ENCODE measurements at places on chromosomes 7 and 10.

DNA sequence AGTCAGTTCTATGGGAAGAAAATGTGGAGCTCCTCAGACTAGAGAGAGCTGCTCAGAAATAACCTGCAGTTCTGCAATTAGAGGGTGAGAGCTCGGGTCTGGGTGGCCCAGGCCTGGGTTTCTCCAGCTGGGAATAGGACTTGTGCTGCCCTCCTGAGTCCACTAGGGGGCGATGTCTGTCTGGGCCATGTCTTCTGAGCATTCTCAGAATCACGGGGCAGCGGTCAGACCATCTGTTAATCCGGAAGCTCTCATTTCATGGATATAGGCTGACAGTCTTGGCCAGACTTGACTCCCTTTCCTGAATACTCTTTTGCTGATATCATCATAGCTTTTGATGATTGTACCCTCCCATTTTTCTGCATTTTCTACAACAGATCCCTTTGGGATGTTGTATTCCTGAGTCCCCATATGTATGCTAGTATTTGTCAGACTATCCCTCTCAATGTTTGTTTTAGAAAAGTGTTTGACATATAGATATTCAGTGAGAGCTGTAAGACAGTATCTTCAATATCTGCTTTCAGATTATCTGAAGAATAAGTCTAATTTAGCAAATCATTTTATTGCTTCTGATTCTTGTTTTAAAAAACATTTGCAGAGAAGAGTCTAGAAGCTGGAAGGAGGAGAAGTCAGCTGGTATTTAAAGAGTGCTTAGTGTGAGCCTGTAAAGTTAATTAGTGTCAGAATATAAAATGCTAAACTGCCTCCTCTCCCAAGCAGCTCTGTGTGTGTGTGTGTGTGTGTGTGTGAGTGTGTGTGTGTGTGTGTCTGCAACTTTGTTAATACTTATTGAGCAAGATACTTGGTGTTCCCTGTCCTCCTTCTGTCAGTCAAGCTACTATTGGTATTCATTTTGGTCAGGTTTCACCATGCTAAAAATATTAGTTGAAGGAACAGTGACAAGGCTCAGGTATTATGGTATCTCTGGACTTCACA is 38.0 kb downstream of the STARD3NL start:
- DNase-seq = peak; percentile 48

DNA sequence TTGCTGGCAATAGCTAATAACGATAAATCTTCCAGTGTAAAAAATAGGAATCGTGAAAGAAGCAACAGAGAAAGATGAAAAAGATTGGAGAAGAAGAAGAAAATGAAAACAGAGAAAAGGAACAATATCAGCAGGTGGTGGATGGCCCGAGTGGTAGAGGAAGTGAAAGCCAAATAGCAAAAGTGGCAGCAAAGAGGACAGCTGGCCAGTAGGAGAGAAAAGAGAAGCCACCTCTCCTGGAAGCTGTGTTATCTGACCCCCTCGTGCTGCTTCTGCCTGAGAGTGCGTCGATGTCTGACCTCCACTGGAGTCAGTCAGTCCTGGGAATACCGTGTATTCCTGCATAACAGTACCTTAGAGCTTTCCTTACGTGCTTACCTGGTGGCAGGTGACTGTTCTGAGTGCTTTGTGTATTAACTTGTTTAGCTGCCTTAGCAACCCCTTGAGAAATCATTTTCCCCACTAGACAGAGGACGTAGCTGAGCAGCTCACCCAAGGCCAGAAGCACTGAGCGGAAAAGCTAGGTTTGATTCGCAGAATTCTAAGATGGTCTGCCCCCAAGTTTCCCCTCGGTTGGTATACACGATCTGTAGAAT is 88.3 kb downstream of the CHN2 start:
- no peak for DNase-seq

DNA sequence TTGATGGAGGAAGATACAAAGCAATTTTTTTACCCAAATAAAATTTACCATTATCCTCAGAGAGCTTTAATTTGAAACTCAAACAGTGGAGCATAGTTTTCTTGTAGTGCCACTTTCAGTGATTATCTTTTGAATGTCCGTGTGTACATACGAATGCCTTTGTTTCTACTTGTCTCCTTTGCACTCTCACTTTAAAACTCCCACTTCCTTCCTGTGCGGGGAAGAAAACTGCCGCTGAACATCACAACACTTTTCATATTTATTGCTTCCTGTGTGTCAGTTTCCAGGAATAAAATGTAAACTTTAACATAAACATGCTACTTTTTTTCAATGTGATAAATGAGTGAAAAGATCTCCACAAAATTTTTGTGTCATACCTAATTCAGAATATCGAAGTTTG is 102.4 kb downstream of the SEMA3A start:
- no peak for DNase-seq

DNA sequence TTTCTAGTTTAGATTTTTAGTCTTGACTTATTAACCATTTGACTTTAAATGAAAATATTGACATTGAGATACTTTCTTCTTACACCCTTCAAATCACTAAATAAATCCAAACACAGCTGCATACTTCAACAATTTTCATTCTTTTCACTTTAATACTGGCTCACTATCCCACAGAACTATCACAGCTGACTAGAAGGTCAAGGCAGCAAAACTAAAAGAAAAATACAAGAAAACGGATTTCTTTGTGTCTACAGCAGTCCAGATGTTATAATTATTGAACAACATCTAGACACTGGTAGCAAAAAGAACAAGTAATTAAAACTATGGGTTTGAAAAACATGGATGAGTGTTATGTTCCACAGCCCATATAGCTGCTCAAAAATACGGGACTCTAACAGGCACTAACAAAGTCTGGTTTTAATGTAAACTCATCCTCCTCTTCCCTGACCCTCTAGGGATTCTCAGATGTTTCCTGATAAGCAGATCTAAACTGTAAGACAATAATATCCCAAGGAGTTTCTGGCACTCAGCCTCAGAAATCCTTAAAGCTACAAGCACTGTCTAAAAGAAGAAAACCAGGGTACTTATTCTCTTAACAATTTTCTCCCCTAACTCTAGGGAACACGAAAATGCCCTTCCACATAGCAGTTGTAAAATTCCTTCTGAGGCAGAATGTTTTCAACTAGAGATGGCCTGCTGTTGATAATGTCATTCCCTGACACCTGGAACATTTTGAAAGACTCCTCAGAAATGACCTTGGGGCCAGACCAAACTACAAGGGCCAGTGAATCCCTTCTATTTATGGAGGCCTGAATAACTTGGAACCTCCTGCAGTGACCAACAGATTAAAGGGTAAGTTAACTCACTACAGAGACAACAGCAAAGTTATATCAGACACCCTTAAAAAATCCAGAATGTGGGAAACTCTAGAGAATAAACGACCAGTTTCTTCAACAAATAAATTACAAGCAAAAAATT is 12.8 kb downstream of the DNMBP start:
- DNase-seq = no peak

DNA sequence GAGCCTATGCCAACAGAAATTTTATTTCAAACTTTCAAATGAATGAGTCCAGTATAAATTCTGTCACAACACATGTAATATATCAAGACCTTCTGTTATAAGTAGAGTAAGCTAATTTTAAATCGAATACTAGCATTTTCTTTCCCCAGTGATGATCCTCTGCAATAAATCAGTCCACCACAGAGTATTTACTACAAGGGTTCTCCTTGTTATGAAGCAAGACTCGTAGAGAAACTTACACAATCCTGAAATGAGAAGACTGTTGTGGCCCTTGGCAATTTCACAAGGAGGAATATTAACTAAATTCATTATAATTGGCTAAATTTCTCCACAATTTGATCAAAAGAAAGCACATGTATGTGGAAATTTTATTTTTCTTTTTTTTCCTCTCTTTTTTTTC is 312.4 kb upstream of the DGKB start:
- no peak for DNase-seq

DNA sequence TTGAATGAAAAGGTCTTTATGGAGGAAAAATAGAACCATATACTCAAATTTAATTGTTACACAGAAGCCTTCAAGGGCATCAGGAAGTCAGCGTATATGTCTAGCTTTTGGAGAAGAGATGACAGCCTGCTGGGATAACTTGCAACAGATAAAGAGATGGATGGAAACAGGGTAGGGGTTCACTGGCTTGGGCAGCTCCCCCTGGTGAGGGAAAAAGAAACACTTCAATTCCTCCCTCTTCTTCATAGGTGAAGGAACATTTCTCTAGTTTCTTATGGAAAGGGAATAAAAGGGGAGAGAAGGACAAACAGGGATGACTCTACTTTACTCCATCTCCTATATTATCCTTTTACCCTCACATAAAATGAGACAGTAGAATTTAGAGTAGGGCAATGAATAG is 635.7 kb downstream of the PHTF2 start:
- no peak for DNase-seq

GRCh38 chr10:97759158-97759887 is 12.5 kb downstream of the SFRP5 start:
- DNase-seq = peak; percentile 78

GRCh38 chr7:112105584-112106530 is 100.3 kb downstream of the DOCK4 start:
- no peak for DNase-seq

- DNase-seq = no peak
Measured at GRCh38 chr10:7826971-7827370, 8.7 kb downstream of the TAF3 start.

GRCh38 chr7:41000042-41000441 is 702.8 kb downstream of the INHBA start:
- DNase-seq = no peak

- DNase-seq = no peak
Measured at GRCh38 chr10:103822107-103822716, 33.2 kb downstream of the SH3PXD2A start.

DNA sequence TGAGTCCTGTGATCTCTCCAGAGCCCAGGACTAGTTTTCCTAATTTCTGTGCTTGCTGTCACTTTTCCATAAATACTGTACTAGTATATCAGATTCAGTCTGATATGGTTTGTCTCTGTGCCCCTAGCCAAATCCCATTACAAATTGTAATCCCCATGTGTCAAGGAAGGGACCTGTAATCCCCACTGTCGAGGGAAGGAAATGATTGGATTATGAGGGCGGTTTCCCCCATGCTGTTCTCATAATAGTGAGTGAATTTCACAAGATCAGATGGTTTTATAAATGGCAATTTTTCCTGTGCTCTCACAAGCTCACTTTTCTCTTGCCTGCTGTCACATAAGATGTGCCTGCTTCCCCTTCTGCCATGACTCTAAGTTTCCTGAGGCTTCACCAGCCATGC is 54.8 kb upstream of the IFRD1 start:
- no peak for DNase-seq

DNA sequence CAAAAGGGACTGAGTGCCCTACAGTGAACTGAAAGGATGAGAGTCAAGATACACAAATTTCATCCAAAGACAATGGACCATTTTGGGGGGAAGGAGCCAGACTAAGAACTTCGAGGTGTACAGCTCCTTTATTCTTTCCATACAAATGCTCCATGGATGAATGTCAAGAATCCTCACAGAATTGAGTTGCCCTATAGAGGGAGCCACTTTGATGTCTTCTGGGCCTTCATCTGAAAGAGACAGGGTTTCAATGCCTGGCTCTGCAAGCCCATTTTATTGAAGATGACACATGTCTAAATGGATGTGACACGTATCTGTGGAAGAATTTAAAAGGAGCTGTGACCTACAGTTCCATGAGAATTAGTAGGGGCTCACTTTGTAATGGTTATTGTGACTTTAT is 32.0 kb upstream of the NRG3 start:
- no peak for DNase-seq

GRCh38 chr7:13153266-13153665 is 465.8 kb downstream of the ARL4A start:
- no peak for DNase-seq

DNA sequence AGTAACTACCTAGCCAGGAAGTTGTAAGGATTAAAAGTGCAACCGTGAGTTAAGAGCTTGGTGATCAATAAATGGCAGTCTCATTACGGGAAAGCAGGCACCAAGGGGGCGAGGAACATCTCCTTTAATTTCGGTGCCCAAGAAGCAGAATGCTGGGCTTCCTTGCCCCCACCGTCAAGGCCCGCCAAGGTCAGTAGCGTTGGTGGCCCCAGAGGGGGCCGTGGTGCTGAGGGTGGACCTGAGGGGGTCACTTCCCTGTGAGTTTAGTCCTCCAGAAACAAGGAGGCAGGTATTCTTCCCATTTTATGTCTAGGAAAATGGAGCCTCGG is 408 bp upstream of the MINDY4 start:
- DNase-seq = no peak

DNA sequence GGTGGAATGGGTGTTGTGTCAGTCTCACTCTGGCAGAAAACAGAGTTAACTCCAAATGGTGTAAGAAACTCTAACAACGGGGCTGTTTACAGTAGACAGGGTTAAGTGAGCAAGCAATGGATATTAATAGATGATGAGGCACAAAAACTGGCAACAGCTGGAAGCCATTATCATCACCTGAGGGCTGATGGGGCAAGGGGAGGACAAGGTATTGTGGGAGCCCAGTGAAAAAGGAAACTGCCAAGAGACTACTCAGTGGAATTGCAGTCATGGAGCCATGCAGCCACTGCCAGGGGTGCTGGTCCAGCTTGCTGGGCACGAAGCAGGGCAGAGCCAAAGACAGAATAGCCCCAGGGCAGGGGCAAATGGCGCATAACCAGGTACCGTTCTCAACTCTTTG is 260.7 kb downstream of the BICC1 start:
- DNase-seq = no peak

GRCh38 chr7:4683043-4683883 is 1.2 kb downstream of the FOXK1 start:
- no peak for DNase-seq

- DNase-seq = no peak
Measured at GRCh38 chr7:54166419-54166818, 375.8 kb upstream of the VSTM2A start.

DNA sequence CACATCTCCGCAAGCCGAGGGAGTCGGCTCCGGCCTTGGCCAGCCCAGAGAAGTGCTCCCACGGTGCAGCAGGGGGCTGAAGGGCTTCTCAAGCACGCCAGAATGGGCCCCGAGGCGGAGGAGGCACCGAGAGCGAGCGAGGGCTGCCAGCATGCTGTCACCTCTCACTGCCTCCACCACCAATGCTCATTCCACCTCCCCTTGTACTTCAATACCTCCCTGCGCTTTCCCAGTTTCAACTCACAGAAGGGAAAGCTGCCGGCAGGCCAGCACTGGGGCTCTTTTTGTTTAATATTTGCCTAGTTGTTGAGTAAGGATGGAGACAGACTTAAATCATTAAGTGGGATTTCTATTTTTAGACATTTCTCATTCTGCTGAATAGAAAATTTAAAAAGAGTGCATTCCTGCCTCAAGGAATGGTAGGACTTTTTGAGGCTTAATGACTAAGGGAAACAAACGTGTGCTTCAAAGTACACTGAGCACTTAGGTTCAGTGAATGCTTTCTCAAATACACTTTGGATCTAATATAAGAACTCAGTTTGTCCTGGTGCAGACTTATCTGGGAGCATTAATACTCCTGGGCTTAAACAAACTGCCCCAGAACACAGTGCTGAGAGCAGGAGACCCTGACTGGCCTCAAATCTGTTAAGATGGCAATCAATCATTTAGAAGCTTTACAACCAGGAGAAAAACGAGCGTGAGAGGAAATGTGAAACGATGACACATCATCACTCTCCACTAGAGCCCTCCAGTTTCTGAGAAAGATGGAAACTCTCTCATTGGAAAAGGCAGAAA is 131.2 kb downstream of the RALA start:
- no peak for DNase-seq

- DNase-seq = no peak
Measured at GRCh38 chr10:104322416-104322782, 15.9 kb downstream of the ITPRIP start.

- no peak for DNase-seq
Measured at GRCh38 chr10:121851786-121852185, 76.0 kb downstream of the ATE1 start.
